Umbilical cord (tissue), 2 donors: ENCODE measurements at places on chromosomes 6 and 20.

GRCh38 chr6:128275030-128275429 is 245.4 kb downstream of the PTPRK start:
- DNase-seq: no peak

DNA sequence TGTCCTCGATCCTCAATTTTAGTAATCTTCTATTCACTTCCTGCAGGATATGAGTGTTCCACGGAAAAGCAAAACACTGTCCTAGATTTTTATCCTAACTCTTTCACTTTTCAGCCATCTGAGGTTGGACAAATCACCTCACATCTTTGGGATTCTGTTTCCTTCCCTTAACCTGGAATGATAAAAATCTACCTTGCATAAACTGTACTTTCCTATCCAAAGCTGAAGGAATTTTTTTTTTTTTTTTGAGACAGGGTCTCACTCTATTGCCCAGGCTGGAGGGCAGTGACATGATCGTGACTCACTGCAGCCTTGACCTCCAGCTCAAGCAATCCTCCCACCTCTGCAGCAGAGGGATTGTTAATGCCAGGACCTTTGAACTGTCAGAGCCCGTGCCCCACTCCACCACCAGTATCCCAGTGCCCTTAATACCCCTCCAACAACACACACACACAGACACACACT is 20.5 kb downstream of the CAPN11 start:
- DNase-seq: no peak

DNA sequence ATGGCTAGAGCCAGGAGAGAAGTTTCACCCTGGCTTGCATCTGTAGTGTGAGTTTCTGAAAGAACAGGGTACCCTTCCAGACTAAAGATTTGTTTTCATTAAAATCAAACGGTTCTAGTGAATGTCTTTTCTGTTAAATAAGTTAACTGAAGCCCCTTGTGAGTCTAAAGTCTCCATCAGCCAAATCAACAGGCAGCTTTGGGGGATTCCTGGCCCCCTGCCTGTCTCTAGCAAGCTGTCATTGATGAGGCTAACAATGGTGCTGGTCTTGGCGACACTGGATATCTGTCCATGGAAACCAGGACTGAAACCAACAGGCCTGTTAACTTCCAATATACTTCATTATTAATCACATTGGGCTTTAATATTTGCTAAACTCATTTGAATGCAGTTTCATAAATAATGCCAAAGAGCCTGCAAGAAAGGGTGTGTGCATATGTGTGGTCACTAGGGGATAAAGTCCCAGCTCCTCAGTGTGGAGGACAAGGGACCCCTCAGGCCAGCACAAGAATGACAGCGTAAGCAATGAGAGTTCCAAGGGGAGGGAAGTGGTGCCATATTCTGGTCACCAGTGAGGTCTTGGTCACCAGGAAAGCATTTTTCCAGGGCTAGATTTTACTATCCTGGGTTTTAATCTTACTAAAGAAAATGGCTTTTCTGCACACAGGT is 9.1 kb upstream of the RNF182 start:
- DNase-seq: no peak

DNA sequence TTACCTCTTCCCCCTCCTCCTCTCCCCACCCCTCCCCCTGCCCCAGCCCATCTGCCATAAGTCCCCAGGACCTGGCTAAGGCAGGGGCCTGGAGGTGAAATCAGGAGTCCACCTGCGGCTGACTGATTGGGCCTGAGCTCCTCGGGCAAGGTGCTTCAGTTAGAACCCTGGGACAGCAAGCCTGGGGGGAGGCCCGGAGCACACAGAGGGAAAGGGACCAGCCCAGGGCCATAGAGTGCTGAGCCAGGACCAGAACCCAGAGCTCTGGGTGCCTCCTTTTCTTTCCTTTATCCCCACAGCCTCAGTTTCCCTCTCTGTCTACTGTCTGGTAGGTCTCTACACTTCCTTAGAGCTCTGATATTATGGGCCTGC is 35.7 kb upstream of the VEGFA start:
- DNase-seq: no peak

DNA sequence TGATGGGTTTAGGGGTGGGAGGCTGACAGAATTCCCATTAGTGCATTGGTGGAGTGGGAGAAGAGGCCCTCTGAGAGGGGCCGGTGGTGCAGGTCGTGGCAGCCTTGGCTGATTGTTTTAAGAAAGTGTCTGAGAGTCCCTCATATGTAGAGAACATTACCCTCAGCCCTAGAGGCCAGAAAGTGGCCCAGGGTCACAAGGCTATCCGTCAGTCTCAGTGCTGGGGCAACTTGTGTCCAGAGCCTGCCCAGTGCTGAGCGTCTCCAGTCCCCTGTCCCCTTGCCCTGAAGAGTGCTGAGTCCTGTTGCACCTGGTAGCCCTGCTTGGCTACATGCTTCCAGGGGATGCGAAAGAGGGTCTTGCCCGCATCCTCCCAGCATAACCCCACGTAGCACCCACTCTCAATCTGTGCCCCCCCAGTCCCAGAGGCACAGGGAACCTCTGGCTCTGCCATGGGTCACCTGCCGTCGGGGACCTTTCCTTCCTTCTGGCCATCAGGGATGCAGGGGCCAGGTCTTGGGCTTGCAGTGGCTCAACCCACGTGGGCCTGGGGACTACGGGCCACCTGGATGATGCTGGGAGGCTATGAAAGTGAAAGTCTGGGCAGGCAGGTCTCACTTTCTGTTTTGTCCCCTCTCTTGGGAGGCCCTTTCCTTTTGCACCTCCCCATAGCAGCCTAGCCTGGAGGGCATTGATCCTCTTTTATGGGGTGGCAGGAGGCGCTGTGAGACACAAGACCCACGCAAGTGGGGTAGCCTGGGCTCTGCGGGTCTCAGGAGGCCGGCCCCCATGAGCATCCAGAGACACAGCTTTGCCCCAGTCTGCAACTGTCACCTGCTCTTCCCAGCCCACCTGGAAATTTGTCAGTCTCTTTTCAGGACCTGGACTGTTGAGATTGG is 12.2 kb downstream of the DUSP15 start:
- no peak for DNase-seq

DNA sequence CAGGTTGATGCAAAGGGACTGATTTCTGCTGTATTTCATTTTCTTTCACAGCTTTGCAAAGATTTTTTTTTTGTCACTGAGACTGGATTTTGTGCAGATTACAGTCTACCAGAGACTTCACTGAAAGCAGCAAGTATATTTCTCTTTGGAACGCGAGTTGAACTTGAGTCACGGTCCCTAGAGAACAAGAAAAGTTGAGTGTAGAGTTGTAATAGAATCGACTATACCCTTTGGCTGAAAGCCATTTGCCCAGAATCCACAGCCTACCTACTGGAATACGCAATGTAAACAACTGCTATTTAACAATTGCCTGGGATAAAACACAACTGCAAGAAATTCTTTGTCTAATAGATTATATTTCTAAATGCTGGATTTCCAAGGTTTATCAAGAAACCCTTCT is 520.6 kb downstream of the HDGFL1 start:
- DNase-seq: no peak

- DNase-seq: no peak
Measured at GRCh38 chr20:43198607-43199006, 8.9 kb upstream of the PTPRT start.

DNA sequence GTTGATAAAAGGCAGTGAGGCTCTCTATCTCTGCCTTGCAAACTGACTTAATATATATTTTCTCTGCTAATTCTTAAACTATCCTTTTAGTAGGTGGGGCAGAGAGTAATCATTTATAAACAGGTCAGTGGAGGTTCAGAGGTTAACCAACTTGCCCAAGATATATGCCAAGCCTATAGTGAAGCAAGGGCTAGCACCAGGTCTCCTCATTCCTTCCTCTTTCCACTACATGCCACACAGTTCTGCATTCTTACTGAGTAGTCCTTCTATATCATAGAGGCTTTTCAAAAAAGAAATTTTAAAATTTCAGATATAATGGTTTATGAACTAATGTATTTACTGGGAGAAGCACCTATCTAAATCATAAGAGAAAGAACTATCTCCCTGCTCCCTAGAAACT is 8.5 kb downstream of the ARG1 start:
- no peak for DNase-seq

DNA sequence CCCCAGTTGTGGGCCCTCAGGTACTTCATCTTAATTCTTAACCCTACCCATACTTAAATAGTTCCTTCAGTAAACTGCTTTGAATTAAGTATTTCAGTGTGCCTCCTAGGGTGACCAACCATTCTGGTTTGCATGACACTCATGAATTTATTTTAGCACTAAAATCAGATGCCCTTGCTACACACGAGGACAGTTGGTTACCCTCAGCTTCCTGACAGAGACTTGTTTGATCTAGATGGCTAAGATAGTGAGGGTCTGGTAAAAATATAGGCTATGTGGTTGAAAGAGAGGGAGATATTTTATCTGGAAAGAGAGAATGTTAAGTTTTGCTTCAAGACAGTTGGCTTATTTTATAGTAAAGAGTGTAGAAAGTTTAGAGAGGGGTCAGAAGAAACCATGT is 10.6 kb downstream of the PGK2 start:
- DNase-seq: no peak

- DNase-seq: no peak
Measured at GRCh38 chr6:55594442-55594841, 15.4 kb upstream of the HMGCLL1 start.

DNA sequence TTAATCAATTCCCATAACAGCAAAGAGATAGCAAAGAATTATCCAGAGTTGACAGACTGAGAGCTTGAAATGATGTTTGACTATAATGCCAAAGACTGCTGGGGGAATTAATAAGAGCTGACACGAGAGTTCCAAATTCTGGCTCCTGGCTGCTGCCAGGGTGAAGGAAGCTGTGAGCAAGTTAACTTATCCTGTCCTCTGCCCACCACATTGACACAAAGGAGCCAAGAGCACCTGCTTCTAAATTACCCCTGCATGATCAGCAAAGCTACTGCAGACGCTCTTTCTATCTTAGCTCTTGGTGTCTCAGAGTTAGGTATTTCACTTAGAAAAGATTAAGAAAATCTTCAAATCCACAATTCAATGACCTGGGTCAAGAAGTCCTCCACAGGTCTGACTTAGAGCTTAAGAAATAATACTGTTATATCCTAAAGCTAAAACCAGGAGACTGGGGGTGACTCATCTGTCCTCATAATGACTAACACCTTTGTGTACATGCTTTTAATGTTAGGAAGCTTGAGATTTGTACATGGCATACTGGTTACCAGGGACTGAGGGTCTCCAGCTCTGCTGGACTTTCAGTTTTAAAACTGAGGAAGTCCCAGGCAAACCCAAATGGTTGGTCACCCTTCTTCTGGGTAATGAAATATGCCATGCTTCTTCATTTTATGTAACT is 13.2 kb upstream of the FRK start:
- no peak for DNase-seq

GRCh38 chr6:28742668-28743270 is 181.0 kb downstream of the TRIM27 start:
- no peak for DNase-seq

DNA sequence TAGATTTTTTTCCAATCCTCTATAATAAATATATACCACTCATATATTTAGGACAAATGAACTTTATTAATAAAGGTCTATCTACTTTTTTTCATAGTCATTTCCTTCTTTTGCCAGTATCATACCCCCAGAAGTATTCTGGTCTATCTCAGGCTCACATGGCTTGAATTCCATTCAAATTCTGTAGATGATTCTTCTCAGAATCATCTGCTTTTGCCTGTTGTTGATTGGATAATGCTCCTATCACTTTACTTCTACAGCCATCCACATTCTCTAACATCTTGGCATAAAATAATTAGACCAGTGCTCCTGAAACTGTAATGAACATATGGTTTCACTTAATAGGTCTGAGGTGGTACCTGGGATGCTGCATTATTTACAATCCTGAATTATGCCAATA is 121.2 kb downstream of the GFRAL start:
- DNase-seq: no peak

GRCh38 chr20:38061109-38061508 is 27.6 kb downstream of the RPRD1B start:
- no peak for DNase-seq

DNA sequence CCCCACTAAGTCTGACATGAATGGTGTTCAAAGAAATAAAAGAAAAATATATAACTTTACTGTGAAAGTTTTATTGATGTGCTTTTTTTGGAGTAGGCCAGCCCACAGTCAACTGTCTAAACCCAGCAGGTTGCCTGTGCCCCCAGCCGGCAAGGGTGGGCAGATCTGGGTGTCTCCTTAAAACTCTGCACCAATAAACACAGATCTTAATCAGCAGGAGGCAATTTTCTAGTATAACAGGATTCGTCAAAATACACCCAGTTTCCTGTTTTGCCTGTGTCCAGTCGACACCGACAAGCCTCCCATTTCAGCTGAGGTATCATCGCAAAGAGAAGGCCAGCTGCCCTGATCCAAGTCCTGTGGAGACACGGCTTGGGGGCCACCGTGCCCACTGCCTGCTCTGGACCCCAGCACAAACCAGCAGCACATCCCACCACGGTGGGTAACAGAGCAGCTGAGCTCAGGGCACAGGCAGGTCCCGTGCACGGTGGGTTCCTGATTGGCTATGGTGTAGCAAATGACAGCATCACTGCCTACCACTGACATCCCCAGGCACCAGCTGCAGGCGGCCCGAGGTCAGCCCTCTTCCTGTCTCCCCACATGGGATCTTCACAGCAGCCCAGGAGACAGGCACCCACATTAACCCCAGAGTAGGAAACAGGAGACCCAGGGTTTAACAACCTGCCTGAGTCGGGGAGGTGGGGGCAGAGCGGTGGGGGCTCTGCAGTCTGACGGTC is 15.7 kb downstream of the BMP7 start:
- DNase-seq: no peak

DNA sequence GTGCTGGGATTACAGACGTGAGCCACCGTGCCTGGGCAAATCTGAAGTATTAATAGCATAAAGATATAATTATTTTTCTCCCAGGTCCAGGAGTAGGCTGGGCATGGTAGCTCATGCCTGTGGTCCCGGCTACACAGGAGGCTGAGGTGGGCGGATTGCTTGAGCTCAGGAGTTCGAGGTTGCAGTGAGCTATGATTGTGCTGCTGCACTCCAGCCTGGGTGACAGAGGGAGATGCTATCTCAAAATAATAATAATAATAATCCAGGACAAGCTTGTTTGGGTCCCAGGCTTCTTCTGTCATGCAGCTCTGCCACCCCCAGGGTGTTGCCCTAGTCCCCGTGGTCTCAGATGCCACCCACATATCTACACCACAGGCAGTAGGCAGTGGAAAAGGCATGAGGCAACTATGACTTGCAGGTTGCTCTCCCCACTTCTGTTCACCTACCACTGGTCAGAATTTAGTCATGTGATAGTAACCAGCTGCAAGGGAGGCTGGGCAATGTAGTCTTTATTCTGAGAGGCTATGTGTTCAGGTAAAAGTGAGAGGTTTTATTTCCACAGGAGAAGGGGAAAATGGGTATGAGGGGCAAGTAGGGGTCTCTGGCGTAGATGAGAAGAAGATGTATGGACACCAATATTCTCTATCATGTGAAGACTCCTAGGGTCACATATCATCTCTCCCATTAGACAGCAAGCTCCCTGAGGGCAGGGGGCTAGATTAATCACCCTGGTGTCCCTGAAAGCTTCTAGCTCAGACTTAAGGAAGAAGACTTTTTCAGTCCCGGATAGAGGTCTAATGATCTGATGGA is 25.7 kb downstream of the TCF15 start:
- DNase-seq: no peak

- DNase-seq: peak; percentile 67
Measured at GRCh38 chr20:19880256-19881079, 122.4 kb downstream of the RIN2 start.
